Ureter (tissue), 1 donor: ENCODE measurements at places on chromosomes 5 and 9.

DNA sequence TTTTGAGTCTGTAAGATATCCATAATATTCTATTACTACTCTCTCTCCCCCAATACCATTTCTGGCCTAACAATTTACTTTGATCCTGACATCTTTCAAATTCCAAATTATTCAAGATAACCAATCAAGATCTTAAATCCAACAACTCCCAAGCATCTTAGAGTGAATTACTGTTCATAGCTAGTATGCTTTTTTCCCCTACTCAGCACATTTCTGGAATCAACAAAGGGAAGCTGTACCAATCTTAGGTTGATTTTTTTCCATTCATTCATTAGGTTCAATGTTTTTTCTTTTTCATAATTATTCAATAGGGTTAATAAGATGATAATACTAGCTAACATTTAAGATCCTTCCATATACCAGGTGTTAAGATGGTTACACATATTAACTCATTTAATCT is 50.3 kb upstream of the MTMR12 start:
- no peak for DNase-seq

GRCh38 chr5:138945421-138946240 is 70.5 kb upstream of the LRRTM2 start:
- DNase-seq, result no peak

DNA sequence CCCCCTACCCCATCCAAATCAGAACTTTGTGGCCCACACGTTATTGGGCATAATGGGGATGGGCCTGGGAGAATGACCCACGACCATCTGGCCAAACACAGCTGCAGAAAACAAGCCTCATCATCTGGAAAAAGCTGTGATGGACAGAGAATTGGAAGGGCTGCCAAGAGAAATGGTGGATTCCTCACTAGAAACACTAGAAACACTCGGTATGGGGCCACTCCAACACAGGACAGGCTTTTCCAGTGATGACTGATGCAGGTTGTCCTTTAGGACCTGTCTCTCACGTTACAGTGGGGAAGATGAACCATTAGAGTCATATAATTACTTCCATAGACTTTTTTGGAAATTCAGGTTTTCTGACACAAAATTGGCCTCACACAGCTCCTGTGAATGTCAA is 172.4 kb upstream of the TARS1 start:
- no peak for DNase-seq

- no peak for DNase-seq
Observed at GRCh38 chr5:151219789-151220188, 4.1 kb downstream of the CCDC69 start.

DNA sequence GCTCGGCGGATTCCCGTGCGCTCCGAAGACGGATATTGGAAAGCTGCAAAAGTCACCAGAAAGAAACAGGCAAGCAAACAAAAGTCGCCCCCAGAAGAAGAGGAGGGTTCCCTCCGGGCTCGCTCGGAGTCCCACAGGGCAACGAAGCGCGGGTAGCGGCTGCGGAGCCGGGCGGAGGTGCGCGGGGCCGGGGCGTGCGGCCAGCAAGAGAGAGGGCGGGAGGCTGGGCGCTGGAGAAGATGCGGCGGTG is at the start of gene FBN2:
Gene FBN2, minus strand, starts transcription at position 246 of the 250 bp plus-strand sequence. CDS start 642 bp downstream, outside the sequence.
- no peak for DNase-seq

GRCh38 chr9:90107726-90108655 is 503.2 kb downstream of the GADD45G start:
- DNase-seq, result no peak

GRCh38 chr9:137791947-137792346 is 85.6 kb upstream of the CACNA1B start:
- DNase-seq, result no peak

DNA sequence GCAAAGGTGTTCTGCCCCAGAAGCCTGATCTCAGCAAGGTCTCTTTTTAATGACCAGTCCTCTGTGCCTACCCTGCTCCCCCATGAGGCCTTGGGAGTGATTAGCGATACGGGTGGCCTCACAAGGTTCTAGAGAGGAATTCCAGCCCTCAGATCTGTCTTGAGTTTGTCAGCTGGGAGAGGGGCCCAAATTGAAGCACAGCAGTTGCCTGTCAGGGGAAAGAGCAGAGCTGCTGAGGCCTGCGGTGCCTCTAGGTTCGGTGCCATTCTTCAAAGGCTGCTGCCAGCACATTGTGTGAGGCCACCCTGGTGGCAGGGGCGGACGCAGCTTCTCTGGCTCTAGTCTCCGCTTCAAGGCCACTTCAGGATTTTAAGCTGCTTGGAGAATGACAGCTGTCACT is 85.7 kb upstream of the GRIA1 start:
- no peak for DNase-seq

GRCh38 chr5:111385970-111386831 is 126.1 kb downstream of the STARD4 start:
- DNase-seq, result no peak

GRCh38 chr9:122138560-122139268 is 20.9 kb downstream of the NDUFA8 start:
- DNase-seq, result no peak

DNA sequence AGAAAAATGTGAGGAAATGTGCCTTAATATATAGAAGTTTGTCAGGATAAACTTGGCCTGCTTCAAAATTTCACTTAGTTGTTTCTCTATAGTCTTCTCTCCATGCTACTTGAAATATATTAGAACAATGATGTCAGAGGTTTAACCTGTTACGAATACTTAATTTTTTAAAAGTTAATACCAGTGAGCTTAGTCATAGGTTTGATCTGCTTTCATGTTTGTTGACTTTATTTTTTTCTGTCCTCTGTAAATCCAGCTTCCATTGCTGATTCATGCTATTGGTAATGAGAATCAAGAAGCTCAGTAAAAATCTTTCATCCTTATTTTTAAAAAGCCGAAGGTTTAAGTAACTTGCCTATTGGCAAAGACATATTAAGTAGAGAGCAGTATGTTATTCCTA is 27.9 kb downstream of the BDP1 start:
- no peak for DNase-seq

GRCh38 chr5:15544039-15544438 is 44.1 kb downstream of the FBXL7 start:
- DNase-seq, result no peak

DNA sequence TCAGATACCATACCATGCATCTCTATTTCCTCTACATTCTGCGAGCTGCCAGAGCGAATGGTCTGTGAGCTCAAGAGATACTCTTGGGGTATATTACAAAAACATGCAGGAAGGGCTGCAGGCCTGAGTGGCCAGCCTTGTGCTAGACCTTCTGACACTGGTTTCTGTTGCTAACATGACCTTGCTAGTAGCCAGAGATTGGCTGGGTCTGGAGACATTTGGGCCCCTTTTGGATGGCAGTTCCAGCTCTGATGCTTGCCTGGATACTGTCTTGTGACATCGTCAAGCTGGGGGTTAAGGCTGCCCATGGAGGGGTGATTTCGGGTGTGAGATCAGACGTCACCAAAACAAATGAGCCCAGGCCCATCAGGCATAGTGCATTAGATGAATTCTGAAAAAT is 56.1 kb upstream of the FSTL4 start:
- DNase-seq, result peak; percentile 28

DNA sequence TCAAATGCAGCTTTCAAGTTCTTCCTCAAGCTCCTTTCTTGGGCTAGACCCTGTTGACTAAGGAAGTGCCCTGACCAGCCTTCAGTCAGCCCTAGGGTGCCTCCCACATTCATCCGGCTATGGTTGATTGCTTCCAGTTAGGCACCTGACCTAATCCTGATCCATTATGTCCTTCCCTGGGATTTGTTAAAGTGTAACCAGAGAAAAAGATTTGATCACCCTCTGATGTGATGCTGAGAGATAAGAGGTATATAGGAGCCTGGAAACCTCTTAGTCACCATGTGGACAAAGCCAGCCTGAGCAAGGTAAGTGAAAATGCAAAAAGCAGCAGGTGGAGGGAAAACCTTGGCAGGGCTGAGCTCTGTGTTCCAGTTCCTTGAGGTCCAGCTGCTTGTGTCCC is 178.8 kb upstream of the ERCC6L2 start:
- no peak for DNase-seq

DNA sequence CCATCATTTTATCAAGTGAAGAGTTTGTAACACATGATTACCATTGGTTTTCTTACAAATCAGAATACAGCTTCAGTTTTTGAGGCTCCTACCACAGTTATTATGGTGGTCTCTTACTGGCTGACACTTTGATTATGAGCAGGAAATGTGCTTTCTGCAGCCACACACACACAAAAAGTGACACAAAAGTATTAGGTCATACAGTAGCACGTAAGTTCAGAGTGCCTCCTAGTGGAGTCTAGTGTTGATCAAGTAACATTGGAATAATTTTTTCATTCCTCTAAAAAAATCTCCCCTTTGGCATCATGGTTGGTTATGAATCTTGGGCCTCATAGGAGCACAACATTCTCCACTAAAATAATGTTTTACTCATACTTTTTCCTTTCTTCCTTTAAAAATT is 37.6 kb downstream of the PAM start:
- no peak for DNase-seq

GRCh38 chr5:169796731-169797130 is 159.7 kb downstream of the DOCK2 start:
- no peak for DNase-seq

GRCh38 chr5:82376307-82376706 is 98.2 kb upstream of the RPS23 start:
- no peak for DNase-seq

- DNase-seq, result no peak
Observed at GRCh38 chr9:118701985-118702384, 667.2 kb downstream of the BRINP1 start.

DNA sequence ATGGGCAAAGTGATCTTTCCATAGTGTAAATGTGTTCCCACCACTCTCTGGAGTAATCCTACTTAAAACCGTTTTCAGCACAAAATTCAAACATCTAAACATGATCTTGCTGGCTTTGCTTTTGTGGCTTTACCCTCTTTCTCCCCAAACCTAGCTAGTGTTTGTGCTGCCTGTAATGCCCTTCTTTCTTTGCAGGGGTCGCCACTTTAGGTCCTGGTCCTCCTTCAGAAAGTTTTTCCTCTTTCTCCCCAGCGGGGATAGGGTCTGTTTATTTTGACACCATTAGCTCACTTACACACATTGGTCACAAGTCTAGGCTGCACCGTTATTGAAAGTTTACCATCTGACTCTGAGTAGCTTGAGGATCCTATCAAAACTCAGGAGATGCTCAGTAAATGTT is 736 bp upstream of the HSD17B4 start:
- DNase-seq, result no peak

DNA sequence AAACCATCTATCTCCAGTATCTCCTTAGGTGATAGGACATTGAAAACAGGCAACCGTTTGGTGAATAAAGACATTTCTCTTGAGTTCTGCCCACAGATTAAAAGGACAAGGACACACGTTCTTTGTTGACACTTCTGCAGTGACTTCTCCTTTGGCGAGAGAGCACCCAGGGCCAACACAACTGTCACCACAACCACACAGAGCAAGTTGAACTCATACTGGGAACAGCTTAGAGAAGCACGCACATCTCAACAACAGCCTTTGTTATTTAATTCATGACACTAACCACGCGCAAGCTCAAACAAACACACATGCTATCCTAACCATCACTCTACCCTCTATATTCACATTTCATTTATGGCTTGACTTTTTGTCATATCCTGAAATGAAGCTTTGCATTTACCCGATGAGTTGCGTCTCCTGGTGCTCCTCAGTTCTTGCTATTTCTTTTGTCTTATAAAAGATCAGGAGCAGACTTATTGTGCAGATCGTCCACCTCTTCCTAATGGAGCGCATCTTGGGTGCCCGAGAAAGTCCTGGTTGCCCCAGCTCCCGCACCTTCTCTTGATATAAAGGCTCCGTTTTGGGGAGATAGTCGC is 543 bp downstream of the ST8SIA4 start:
- DNase-seq, result no peak

- no peak for DNase-seq
Observed at GRCh38 chr5:90356622-90357021, 52.9 kb downstream of the CETN3 start.

- no peak for DNase-seq
Observed at GRCh38 chr5:160675988-160676387, 176.0 kb downstream of the ATP10B start.

GRCh38 chr9:70278305-70278704 is 19.5 kb downstream of the SMC5 start:
- no peak for DNase-seq

DNA sequence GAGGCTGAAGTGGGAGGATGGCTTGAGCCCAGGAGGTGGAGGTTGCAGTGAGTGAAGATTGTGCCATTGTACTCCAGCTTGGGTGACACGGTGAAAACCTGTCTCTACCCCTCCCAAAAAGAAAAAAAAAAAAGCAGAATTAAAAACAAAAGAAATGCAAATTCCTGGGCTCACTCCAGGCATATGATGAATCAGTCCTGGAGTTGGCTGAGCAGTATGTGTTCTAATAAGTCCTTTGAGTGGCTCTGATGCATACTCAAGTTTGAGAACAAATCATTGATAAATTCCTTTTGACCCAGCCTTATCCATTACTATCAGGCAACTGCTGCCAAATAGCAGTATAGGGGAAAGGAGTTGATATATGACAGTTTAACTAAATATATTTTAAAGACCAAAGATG is 28.3 kb downstream of the UHRF2 start:
- no peak for DNase-seq

- DNase-seq, result no peak
Observed at GRCh38 chr9:109179801-109180523, 12.9 kb upstream of the FRRS1L start.

GRCh38 chr5:39224196-39224761 is 4.9 kb upstream of the FYB1 start:
- peak; percentile 60 for DNase-seq

DNA sequence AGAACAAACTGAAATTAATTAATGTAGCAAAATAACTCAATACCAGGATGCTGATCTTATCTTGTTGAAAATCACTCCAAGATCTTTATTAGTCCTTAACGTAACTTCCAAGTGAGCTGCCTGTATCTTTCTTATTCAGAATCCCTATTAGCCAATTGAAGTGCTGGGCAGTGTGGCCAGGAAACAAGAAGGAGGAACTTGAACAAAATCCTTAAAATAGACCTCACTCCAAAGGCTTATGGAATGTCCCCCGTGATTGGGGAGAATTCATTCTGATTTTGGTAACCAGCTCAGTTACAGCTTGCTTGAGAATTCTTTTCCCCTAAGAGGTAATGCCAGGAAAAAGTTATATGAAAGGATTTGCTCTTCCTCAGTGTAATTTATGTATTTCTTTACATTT is 171.0 kb downstream of the DEPDC1B start:
- DNase-seq, result no peak
